AG04449 (cell line): ENCODE measurements at places on chromosomes 11 and 22.

- no peak for DNase-seq
Observed at GRCh38 chr11:63557570-63557969, 5.6 kb downstream of the PLAAT2 start.

GRCh38 chr11:125357551-125357950 lies 138.5 kb downstream of the FEZ1 start:
- no peak for DNase-seq

- no peak for DNase-seq
Observed at GRCh38 chr22:28299309-28299708, 380.3 kb upstream of the PITPNB start.

DNA sequence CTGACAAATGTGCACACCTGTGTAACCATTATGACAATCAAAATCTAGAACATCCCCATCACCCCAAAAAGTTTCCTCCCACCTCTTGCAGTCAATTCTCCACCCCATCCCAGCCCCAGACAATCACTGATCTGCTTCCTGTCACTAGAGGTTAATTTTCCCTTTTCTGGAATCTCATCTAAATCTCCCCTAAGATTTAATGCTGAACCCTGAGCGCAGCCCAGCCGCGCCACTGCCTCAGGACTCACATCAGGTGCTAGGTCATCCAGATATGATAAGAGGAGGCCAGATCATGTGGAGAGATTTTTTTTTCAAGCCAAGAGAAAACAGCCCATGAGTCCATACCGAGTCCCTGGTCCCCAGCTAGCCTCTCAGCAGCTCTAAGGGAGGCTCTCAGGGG lies 4.3 kb upstream of the TMPRSS13 start:
- no peak for DNase-seq

DNA sequence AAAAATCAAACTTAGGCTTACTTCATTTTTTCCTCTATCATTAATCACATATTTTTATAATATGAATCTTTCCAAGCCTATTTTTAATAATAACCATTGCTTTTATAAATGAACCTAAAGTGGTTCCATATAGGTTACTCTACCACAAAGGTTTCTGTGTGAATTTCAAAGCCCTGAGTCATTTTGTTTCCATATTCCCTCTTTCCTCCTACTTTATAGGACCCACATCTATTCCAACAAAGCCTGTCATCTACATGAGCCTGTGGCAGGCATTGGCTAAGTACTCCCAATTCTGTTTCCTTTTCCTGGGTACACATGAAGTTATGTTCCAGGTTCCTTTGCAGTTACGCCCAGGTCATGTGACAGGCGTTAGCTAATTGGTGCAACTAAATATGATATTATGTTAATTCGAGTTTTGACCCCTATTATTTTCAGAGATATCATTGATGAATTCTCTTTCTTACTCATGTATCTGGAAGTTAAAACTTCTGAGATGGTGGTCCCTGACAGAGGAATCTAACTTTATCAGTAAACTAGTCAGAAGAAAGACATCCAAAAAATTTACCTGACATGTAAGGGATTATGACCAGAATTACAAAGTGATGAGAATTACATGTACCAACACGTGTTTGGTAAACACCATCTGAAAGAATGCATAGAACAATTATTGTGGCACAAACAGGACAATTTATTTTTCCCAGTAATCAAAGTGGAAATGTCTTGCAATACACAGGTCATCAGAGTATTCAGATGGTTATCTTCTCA lies 1264.0 kb upstream of the CNTN5 start:
- no peak for DNase-seq

GRCh38 chr11:27209562-27210005 lies 153.4 kb downstream of the CCDC34 start:
- DNase-seq: peak; percentile 78
